ENCODE measurements at places on chromosomes 2 and 18. TPM values are rescaled to one million over a fixed set of nuclear protein-coding genes. Genes with fewer than 3 reads are reported as not detected.

GRCh38 chr2:238691596-238692491, 156.0 kb upstream of the TWIST2 start:
- H3K27ac ChIP-seq = no peak overlapping the region
- no peak overlapping the region for H3K4me3 ChIP-seq
- no peaks in the 10 kb centered on the region for H3K36me3 ChIP-seq
- DNase-seq = no peak
- no peaks in the 10 kb centered on the region for H3K27me3 ChIP-seq

- no peaks in the 10 kb centered on the region for H3K36me3 ChIP-seq
- peak; percentile 19 for DNase-seq
- no peaks in the 10 kb centered on the region for H3K27me3 ChIP-seq
- H3K4me3 ChIP-seq = no peak overlapping the region
- no peaks in the 10 kb centered on the region for H3K4me1 ChIP-seq
Observed at GRCh38 chr2:209368914-209369313, 54.9 kb upstream of the MAP2 start.

DNA sequence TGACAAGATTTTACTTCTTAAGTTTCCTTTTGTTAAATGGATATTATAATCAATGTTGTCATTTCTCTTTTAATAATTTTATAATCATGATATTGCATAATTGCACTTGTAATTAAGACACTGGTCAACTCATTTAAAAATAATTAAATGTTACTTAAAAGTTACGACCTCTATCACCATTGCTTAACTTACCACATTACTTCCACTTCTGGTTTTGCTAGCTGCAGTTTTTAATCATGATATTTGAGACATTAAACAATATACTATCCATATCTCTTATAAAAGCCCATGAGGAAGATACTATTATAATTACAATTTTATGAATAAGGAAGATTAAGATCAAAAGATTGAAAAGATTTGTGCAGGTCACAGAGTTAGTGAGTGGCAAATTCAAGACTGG, 502.0 kb downstream of the RNF144A start:
- H3K27ac ChIP-seq = no peak overlapping the region
- H3K4me3 ChIP-seq = no peak overlapping the region
- H3K36me3 ChIP-seq = no peaks in the 10 kb centered on the region

DNA sequence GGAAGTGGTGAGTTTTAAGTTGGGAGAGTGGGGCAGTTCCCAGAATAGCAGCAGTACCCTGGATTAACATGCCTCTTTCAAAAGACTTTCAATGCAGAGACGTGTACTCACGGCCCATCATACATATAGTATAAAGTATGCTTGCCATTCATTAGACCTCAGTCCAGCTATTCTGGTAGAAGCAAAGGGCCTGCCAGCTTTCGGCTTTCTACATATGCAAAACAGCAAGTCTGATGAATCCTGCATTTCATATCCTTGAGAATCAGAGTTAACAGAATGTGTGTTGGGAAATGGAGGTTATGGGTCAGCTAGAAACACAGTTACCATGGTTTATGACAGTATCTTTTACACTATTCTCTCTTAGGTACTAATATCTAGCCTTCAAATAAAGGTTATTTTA, 27.5 kb downstream of the SATB2 start:
- no peaks in the 10 kb centered on the region for H3K27me3 ChIP-seq
- no peak overlapping the region for H3K4me3 ChIP-seq
- H3K4me1 ChIP-seq = no peaks in the 10 kb centered on the region

GRCh38 chr2:62589691-62590356, 83.8 kb upstream of the TMEM17 start:
- H3K36me3 ChIP-seq = no peaks in the 10 kb centered on the region
- H3K27ac ChIP-seq = no peak overlapping the region
- no peaks in the 10 kb centered on the region for H3K4me1 ChIP-seq
- no peaks in the 10 kb centered on the region for H3K27me3 ChIP-seq
- DNase-seq = no peak

DNA sequence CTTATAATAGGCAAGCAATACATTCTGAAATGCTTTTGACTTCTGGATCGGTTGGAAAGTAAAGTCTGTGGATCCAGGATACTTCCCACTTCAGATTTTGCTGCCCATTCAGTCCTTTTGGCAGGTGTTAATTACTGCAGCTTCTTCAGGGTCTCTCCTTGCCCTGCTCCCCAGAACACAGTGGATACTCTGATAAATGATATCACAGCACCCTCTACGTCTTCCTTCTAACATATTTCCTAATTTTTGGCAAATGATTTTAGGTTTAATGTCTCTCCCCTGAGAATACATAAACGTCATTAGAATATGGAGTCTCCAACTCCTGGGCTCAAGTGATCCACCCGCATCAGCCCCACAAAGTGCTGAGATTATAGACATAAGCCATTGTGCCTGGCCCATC, 249.8 kb downstream of the NYAP2 start:
- H3K36me3 ChIP-seq = no peaks in the 10 kb centered on the region
- no peaks in the 10 kb centered on the region for H3K4me1 ChIP-seq
- no peaks in the 10 kb centered on the region for H3K27me3 ChIP-seq
- H3K27ac ChIP-seq = no peak overlapping the region
- DNase-seq = no peak
- no peak overlapping the region for H3K4me3 ChIP-seq

DNA sequence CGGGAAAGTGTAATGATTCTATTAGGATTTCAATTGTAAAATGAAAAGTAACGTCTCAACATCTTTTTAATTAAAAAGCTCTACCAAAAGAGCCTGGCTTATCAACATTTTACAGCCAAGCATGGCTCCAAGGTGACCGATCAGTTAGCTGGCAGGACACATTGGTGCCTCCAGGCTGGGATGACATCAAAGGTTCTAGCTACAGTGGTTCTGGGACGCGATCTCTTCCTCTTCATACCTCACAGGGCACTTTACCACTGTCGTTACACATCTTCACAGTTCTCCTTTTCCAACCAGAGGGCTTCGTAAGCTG, 693 bp downstream of the ORC2 start:
- peak overlapping the region; percentile 71 for H3K27ac ChIP-seq
- no peaks in the 10 kb centered on the region for H3K27me3 ChIP-seq
- no peaks in the 10 kb centered on the region for H3K4me1 ChIP-seq
- no peak for DNase-seq
- peak overlapping the region; percentile 85 for H3K4me3 ChIP-seq
- H3K36me3 ChIP-seq = peaks cover 3% of the 10 kb centered on the region

DNA sequence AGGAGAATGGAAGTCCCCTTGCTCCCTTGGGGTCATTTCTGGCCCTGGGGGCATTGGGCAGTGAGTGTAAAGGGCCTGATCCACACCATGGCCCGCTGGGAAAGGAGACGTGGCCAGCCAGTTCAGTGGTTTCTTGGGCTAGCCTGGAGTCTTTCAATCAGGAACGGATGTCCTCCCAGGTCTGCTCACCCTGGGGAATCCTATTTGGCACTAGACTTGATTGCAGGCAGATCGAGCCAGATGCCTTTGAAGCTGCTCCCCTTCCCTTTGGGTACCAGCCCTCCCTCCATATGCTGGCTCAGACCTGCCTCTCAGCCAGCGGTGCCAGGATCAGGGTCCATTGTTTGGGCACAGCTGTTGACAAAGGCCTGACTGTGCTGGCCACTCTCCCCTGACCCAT, 11.0 kb downstream of the FBLN7 start:
- H3K36me3 ChIP-seq = no peaks in the 10 kb centered on the region
- no peaks in the 10 kb centered on the region for H3K4me1 ChIP-seq
- no peak overlapping the region for H3K4me3 ChIP-seq
- H3K27me3 ChIP-seq = no peaks in the 10 kb centered on the region

- no peaks in the 10 kb centered on the region for H3K4me1 ChIP-seq
- DNase-seq = no peak
- no peaks in the 10 kb centered on the region for H3K36me3 ChIP-seq
- H3K27ac ChIP-seq = no peak overlapping the region
- H3K4me3 ChIP-seq = no peak overlapping the region
- H3K27me3 ChIP-seq = no peaks in the 10 kb centered on the region
Observed at GRCh38 chr2:58788402-58788801, 547.3 kb upstream of the FANCL start.

Gene TOGARAM2
- total RNA-seq = not detected

Gene C2orf15
- total RNA-seq = 0.32 TPM

Gene VPS4B
- total RNA-seq = 16.7 TPM

Gene KCNG2
- not detected for total RNA-seq

Gene MC2R
- not detected for total RNA-seq

All from ascending aorta (tissue), 2 donors.